GF-D8 (cell line): ENCODE measurements at places on chromosomes 6 and 20.
A peak's percentile ranks its signal among the peaks of the same experiment; 100 is the strongest.

GRCh38 chr6:149266659-149267058, 50.9 kb upstream of the TAB2 start:
- no peak for DNase-seq

- DNase-seq: no peak
These were observed 862.7 kb upstream of the FLRT3 start for GRCh38 chr20:15200147-15200565.

DNA sequence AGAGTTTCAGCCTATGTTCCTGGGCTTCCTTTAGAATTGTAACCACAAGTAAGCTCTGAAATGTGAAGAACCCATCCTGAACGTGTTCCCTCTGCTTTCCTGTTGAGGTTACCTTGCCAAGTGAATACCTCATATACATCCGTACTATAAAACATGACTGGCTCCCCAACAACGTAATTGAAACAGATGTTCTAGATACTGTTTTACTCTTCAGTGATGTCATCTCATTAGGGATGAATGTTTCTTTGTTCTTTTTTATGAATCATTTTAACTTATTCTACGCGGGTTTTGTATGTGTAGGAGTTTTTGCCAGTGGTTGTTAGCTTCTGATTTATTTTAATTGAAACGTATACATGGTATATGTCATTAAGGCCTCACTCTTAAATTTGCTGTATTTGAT, 166.8 kb downstream of the SAMD5 start:
- no peak for DNase-seq

GRCh38 chr6:166958926-166959861, 2.8 kb upstream of the RNASET2 start:
- peak; percentile 68 for DNase-seq

GRCh38 chr6:150876598-150876997, 11.1 kb downstream of the MTHFD1L start:
- DNase-seq: no peak

- DNase-seq: peak; percentile 30
These were observed 36.4 kb upstream of the MYB start for GRCh38 chr6:135144673-135145062.

- peak; percentile 9 for DNase-seq
These were observed 5.3 kb upstream of the COL12A1 start for GRCh38 chr6:75210885-75211739.

GRCh38 chr6:123841067-123841896, 37.6 kb downstream of the NKAIN2 start:
- no peak for DNase-seq

- no peak for DNase-seq
These were observed 115.7 kb downstream of the MBOAT1 start for GRCh38 chr6:20096536-20096935.

GRCh38 chr6:114453737-114454276, 111.0 kb upstream of the HS3ST5 start:
- DNase-seq: no peak

- no peak for DNase-seq
These were observed 41.5 kb upstream of the SMIM28 start for GRCh38 chr6:138336221-138336620.

- no peak for DNase-seq
These were observed 603.4 kb downstream of the MMUT start for GRCh38 chr6:48859562-48860123.

GRCh38 chr6:144497650-144498049, 212.5 kb downstream of the UTRN start:
- DNase-seq: no peak

DNA sequence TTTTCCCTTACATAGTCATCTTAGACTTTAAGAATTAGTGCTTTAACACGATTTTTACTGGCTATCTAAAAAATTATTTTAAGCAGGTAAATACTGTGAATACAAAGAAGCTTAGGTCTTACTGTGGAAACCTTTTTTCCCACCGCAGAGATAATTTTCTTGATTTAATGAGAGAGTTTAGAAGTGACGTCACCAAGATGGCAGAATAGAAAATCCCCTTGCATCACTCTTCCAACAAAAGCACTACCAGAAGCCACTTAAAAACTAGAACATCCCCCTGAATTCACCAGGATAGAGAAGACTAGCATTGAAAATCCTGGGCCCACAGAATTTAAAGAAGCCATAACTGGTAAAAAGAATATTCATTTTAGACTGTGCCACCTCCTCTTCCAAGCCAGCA, 375.4 kb upstream of the PTCHD4 start:
- DNase-seq: no peak

DNA sequence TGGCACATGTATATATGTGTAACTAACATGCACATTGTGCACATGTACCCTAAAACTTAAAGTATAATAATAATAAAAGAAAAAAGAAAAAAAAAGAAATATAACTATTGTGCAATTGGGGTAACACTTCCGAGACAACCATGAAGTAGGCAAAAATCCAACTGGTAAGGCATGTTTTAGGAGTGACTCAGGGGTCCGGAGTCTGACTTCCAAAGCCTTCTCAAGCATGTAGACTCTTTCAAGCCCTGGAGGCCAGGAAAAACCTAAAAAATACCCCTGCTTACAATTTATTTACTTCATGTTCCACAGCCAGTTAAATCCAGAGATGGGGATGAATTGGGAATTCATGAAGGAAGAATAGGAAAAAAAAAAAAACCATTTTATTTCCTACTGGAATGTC, 161.3 kb upstream of the PHACTR1 start:
- DNase-seq: no peak

DNA sequence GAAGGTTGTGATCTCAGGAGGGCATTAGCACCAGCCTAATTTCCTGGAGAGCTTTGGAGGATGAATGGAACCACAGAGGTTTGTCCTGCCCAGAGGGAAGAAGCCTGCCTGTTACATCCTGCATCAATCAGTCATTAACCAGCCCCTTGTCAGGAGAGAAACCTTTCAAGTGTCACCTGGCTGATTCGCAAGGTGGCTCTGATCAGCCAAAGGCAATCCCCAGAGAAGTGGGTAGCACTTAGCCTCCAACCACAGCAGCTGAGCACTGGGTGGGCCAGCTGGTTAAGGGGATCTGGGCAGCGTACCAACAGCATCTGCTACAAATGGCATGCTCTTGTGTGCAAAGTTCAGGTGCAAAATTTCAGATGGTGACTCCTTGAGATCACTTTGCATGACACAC, 26.9 kb downstream of the ANKEF1 start:
- no peak for DNase-seq

GRCh38 chr6:37311741-37312473, 41.9 kb upstream of the RNF8 start:
- DNase-seq: no peak

DNA sequence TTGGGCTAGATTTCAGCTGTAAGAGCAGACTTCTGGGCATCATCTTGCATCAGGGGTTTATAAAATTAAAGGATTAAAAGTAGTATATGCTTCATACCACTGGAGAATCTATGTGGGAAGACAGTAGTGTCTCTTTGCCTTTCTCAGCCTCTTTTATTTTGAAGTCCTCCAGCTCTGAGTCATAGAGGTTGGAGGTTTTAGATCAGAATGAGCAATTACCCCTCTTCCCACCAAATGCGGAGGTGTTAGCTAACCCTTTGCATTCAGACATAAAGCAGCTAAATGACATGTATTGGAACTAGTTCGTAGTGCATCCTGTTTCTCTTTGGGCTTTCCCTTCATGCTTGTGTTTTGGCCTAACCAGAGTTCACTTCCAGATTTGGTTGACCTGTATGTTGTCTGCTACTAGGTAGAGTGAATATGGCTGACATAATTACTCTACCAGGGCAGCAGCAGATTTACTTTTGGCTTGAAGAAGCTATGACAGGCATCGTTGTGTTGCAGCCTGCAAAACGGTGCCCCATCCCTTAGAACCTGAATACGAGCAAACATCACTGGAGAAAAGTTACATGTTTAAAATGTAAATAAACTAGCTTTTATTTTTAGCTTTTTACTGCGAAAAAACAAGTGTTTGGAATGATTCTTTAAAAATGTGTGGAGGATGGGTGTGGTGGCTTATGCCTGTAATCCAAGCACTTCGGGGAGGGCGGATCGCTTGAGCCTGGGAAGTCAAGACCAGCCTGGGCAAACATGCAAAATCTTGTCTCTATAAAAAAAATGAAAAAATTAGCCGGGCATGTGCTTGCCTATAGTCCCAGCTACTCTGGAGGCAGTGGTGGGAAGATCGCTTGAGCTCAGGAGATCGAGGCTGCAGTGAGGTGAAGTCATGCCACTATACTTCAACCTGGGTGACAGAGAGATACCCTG, 82.2 kb downstream of the MYO6 start:
- no peak for DNase-seq

DNA sequence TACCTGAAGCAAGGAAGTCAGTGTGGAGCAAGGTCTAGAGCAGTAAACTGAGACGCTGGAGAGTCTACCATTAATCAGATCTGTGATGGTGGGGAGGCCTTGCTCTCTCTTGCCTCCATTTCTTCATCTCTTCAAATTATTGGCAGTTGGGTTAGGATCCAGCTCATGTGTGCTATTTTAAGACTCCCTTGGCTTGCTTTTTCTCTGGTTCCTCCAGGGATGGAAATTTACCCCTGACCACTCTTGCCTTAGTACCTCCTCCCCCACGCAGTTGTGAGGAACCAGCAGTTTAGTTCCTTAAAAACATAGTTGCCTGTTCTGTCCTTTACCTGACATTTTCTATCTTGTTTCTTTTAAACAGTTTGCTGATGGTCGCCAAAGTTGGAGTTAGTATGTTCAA, 7.4 kb downstream of the TMEM14C start:
- DNase-seq: peak; percentile 51

- DNase-seq: no peak
These were observed 9.7 kb upstream of the CD83 start for GRCh38 chr6:14107711-14108494.

- no peak for DNase-seq
These were observed 95.0 kb downstream of the SCML4 start for GRCh38 chr6:107729098-107729497.

- no peak for DNase-seq
These were observed 166.2 kb downstream of the SCML4 start for GRCh38 chr6:107657755-107658461.

GRCh38 chr6:43788301-43788700, 18.3 kb downstream of the VEGFA start:
- DNase-seq: no peak

DNA sequence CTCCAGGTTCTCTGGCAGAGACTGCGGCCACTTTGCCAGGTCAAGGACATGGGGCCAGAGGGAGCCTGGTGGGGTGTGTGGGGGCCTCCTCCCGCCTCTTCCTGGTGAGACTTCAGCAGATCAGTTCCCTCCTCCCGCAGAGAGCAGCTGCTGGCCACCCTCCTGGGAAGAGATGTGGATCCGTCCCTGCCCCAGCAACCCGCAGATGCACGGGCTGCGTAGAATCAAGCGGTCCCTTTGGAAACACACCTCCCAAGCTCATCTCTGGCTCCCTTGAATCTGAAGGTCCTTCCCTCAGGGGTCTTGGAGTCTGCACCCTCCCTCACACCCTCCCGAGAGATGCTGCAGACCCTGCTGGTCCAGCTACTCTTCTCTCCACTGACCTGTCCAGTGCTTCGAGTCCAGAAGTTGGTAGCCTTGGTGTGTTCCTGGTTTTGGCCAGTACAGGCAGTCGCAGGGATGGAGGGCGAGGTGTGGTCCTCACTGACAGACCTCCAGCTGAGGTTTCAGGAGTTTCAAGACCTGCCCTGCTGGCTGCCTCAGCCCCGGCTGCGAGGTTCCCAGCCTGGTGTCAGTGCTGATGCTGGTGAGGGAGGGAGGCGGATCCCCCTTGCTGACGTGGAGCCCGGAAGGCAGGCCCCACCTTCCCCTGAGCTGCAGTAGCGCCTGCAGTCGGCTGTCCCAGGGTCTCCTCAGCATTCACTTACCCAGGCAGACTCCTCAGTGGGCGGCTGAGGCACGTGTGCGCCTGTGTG, at the start of gene NPBWR2:
Gene NPBWR2 (minus strand): TSS at position 585 of the 755 bp plus-strand sequence. CDS start 734 bp downstream, outside the sequence.
- DNase-seq: no peak

DNA sequence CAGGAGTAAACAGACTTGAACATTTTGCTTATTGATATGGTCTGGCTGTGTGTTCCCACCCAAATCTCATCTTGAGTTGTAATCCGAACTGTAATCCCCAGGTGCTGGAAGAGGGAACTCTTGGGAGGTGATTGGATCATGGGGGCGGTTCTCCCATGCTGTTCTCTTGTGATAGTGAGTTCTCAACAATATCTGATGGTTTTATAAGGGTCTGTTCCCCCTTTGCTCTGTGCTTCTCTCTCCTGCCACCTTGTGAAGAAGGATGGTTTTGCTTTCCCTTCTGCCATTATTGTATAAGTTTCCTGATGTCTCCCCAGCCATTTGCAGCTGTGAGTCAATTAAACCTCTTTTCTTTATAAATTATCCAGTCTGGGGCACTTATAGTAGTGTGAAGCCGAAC, 40.0 kb downstream of the MYLIP start:
- peak; percentile 10 for DNase-seq

- DNase-seq: no peak
These were observed 19.3 kb upstream of the SLCO4A1 start for GRCh38 chr20:62622877-62623487.

DNA sequence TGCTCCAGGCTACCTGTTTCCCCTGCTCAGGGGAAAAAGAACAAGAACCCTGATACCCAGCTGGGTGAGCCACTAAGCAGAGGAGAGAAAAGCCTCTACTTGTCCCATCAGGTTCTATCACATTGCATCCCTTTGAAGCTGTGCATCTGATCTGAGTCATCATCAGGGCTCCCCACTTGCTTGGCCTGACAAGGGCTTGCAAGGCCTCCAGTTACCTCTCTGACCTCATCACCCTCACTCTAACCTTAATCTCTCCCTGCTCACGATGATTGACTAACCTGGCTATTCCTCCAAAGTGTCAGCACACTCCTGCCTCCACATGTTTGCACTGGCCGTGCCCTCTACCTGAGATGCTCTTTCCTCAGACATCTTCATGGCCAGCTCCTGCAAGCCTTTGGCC, 309.5 kb upstream of the CHD6 start:
- no peak for DNase-seq

DNA sequence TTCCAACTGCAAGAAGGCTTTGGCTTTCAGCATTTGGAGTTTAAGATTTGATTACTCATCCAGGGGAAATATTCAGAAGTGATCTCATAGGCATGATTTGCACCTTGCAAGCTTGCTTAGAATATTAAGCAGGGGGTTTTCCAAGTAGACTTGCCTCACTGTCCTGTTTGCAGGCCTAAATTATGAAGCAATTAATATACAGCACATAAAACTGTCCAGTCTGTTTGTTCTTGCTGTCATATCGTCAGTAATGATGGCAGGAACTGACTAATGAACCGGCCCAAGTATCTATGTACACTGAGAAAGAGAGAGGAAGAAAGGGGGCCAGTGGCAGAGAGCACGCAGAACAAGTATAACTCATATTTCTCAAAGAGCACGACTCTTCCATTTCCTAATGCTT, 212.5 kb upstream of the SUPT3H start:
- no peak for DNase-seq

- DNase-seq: no peak
These were observed 142.0 kb upstream of the ZNF217 start for GRCh38 chr20:53735536-53736050.
